Posterior cingulate gyrus (tissue), 11 donors: ENCODE measurements at places on chromosomes 16 and 17.

- no peak for DNase-seq
Measured at GRCh38 chr17:81097943-81098308, 63.0 kb downstream of the BAIAP2 start.

GRCh38 chr17:62818526-62818925 is 10.4 kb upstream of the MARCHF10 start:
- DNase-seq, result no peak

DNA sequence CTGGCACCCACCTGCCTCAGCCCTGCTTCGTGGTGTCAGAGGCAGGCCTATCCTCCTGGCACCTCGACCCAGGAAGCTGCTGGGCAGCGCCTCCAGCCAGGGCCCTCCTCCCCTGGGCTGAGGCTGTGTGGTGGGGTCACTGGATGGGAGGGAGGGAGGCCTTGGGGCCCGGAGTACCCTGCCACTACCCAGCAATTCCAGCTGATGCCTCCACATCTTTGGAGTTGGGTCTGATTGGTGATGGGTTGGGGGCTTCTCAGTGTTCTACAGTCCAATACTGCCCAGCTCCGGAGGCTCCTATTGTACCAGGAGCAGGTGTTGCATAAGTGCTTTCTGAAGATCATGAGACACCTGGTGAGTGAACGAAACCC is 48.0 kb downstream of the USP22 start:
- no peak for DNase-seq

- no peak for DNase-seq
Measured at GRCh38 chr17:13787636-13788035, 185.9 kb upstream of the HS3ST3A1 start.

DNA sequence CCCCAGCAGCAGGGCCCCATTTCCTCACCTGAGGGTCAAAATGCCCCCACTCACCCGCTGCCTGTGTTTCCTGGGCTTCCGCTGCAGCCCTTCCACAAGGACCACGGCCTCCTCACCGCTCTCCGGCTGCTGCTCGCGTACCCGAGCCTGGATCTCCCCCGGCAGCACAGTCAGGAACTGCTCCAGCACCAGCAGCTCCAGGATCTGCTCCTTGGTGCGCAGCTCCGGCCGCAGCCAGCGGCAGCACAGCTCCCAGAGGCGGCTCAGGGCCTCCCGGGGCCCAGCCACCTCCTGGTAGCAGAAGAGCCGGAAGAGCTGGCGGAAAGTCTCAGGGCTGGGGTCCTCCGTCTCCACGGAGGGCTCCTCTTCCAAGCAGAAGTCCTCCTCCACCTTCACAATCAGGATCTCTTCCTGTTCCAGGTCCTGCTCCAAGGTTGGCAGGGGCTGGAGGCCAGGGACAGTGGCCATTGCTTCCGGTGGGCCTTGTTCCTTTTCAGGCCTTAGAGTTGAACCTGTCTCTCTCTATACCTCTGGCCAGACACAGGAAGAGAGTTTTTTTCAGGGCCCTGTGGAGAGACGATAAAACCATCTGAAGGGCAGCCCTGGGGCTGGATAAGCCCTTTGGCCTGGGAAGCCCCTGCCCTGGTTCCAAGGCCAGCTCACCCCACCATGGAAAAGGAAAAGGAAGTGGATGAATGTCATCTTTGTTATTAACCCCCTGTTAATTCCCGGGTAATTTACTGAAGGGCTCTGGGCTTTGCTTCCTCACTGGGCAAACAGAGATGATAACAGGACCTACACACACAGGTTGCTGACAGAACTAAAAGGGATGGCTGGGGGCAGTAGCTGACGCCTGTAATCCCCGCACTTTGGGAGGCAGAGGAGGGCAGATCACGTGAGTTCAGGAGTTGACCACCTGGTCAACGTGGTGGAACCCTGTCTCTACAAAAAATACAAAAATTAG is 1.2 kb downstream of the ZNF500 start:
- no peak for DNase-seq

GRCh38 chr17:72240333-72240732 is 119.5 kb downstream of the SOX9 start:
- no peak for DNase-seq

- peak; percentile 37 for DNase-seq
Measured at GRCh38 chr17:58756246-58757161, 850 bp downstream of the PPM1E start.

- no peak for DNase-seq
Measured at GRCh38 chr16:20089246-20089965, 15.7 kb upstream of the GPR139 start.

GRCh38 chr17:58121925-58122324 is 26.3 kb upstream of the OR4D1 start:
- no peak for DNase-seq
